ENCODE measurements at places on chromosomes 12 and 14.

DNA sequence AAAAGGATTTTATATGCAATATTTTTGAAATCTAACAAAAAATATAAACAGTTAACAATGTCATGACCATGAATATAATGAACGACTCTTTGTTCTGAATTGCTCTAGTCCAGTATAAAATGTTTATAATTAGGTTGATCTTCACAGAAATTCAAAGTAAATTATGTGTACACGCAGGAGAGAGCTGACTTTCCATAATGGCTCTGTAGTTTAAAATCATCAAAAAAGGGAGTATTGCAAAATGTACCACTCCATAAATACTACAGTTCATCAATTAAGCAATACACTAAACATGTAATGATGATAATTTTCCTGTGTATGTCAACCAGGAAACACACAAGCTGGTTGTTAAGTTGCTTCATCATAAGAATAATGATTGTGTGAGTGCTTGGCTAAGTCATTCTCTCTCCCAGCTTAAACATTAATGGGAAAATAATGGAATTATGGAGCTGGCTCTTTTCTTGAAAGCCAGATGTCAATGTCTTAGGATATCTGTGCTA is 189.5 kb upstream of the PLEKHG7 start:
- DNase-seq: no peak

- DNase-seq: no peak
Measured at GRCh38 chr12:107917912-107918800, 143.7 kb downstream of the ASCL4 start.

- no peak for DNase-seq
Measured at GRCh38 chr12:106248846-106249371, 1.1 kb upstream of the CKAP4 start.

GRCh38 chr14:51327376-51327775 is 87.3 kb downstream of the TMX1 start:
- DNase-seq: no peak

DNA sequence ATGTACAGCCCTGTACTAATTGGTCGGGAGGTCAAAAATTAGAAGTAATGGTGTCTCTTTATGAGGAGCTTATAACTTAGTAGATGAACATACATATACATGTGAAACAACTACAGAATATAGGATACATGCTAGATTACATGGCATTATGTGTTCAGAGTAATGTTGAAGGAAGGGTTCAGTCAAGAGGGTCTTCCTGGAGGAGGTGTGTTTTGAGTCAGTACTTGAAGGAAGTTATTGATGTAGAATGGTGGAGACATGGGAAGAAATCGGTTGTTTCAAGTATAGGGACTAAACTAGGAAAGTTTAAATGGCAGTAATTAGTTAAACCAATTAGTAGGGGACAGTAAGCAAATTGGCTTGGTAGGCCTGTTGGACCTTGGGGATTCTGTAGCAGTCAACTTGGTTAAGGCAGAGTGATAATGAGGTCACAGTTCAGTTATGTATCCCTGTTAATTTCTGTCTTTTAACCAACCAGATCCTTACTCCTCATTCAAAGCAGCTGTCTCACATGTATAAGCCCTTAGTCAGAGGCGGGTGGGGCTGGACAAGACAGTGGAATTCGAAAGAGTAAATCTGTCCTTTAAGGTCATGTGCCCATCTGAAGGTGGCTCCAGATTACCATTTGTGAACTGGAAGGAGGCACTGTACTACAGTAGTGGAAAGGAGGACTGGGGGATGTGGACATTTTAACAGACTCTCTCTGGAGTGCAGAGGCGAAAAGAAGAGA is 3.5 kb upstream of the ANKRD52 start:
- no peak for DNase-seq

GRCh38 chr12:92602476-92602875 is 100.3 kb upstream of the PLEKHG7 start:
- DNase-seq: no peak

DNA sequence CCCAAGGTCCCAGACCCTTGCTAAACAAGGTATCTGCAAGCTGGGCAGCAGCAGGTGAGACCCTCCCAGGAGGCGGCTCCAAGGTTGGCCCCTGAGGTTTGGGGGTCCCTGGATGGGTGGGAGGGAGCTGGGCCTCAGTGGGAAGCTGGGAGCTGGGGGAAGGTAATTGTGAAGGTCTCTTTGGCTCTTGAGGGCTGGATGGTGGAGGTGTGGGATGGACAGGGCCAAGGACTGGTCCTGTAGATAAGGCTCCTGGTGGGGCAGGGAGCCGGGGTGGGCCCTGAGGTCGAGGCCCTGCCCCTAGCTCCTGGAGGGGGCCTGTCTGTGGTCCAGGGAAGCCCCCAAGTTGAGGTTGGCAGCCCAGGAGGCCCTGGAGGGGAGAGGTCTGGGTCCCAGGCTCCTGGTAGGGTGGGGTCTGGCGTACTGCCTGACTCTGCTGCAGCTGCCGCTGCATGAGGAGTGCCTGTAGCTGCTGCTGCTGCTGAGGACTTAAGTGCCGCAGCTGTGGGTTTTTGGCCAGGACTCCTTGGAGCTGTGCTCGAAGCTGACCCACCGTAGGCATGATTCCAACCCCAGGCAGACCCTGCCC is 13.1 kb upstream of the PRKAG1 start:
- no peak for DNase-seq

DNA sequence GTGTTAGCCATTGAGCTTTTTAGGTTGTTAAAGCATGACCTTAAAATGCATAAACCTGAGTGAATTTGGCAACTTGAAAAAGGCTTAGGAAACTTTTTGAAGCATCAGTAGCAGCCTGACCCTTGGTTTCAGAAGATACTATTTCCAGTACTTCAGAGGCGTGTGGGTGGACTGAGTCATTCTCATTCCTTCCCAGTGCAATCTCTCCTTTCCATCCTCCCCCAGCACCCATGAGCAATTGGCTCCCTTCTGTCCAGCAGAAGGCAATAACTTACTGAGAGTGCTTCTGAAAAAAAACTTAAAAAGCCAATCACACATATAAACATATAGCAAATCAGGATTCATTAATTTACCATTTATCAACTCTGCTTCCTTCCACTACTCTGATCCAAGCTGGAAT is 299.3 kb upstream of the STXBP6 start:
- no peak for DNase-seq

All from T-helper 1 cell (primary cell).